Inflammatory macrophage treated with lipopolysaccharide for 4 hours (primary cell): ENCODE measurements at places on chromosomes 5 and 9.

GRCh38 chr9:125613141-125613540 lies 93.9 kb downstream of the MAPKAP1 start:
- no peak for DNase-seq

- DNase-seq = no peak
These were observed 80.7 kb downstream of the DRD1 start for GRCh38 chr5:175363300-175363699.

DNA sequence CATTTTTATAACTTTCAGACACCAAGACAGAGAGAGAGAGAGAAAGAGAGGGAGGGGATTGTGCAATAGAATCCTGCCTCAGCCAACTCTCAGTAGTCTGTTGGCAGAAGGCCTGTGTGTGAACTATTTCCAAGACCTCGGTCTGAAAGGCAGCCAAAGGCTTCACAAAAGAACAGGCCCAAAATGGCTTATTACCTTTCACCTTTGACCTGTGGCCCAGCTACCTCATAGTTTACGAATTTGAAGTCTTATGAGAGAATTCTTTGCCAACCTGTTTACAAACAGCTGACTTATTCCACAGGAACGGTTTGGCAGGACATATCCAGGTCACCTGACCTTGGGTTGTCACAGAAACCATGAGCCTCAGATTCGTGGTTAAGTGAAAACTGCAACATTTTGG lies 48.6 kb downstream of the NR2F1-AS1 start:
- DNase-seq = no peak

DNA sequence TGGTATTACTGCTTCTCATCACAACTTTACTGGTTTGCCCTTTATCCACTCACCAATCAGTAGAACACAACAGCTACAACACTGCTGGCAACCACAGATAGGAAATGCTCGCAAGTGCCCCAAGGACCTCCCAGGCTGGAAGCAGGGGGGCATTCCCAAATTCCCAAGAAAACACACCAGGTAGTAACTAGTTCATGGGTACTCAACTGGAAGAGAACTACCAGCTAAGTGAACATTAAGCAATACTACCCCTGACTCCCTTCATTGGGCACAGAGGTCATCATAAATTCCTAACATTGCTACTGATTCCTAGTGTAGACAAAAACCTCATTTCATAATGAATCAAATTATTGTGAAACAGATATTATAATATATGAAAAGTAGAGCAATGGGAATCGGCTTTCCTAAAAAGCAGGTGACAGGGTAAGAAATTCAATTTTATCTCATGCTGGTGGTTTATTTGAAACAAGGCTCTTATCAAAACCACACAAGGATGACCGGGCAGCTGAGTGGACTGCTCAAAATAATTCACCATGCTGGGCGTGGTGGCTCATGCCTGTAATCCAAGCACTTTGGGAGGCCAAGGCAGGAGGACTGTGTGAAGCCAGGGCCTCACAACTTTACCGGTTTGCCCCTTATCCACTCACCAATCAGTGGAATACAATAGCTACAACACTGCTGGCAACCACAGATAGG lies 81.6 kb downstream of the TLE1 start:
- DNase-seq = no peak

DNA sequence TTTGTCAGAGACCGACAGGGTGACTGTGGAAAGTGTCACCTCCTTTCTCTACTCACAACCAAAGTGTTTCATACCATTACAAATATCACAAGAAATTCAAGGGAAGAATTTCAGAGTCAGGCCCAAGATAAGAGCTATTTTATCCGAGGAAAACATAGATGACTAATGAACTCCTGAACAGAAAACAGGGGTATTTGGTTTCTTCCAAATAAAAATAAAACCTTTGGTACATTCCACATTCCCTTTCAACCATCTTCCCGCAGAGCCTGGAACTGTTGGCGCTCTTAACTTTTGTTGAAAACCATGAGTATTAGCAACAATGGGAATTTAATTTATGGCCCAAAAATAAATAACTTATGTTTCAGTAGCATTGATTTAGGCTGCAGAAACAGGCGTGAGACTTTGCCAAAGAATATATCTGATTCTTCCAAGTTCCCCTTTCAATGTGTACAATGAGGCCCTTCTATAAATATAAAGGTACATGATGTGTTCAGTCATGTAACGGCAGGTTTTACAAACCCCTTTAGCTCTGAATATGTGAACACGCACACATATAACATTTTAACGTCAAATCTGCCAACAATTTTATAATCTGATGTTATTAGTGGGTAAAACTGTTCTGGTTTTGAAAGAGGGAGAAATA lies 69.5 kb downstream of the RETREG1 start:
- no peak for DNase-seq

- peak; percentile 88 for DNase-seq
These were observed at the start of gene TEX48 for GRCh38 chr9:114681594-114682332. Gene TEX48 (minus strand): TSS chr9:114682192. CDS start chr9:114671723, 10,469 bp downstream.

- DNase-seq = no peak
These were observed 214.0 kb downstream of the ENC1 start for GRCh38 chr5:74426506-74426905.

- DNase-seq = peak; percentile 74
These were observed 218.8 kb upstream of the NR4A3 start for GRCh38 chr9:99602854-99603253.

DNA sequence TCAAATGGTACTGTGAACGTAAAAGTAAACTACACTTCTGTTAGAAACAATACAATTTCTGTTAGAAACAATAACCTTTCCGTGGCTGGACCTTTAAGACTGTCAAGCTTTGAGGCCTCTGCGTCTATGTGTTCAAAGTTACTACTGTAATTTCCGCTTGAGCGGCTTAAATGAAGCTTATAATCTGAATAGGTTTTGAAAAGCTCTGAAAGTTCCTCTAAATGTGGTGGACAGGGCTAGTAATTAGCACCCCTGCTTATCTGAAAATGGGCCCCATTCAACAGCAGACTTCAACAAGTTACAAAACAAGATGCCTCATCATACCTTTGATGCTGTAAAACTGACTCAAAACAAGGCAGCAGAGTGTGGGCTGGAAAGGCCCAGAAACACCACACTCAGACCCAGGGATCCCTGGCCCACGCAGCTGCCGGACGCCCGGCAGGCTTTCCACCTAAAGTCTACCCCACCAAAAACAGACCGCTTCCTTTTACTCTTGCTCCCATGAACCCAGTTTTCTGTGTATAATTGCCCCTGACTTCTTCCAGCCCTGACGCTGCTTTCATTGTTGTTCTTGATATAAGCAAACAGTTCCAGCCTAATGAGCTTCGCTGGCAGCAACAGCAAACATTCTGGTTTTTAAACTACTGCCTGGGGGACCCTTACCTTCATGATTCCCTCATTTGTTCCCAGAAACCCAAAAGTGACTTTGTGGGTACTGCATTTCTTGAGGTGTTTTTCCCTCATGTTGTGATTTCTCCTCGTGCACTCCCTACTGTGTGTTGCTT lies 66.7 kb downstream of the TLE1 start:
- no peak for DNase-seq

DNA sequence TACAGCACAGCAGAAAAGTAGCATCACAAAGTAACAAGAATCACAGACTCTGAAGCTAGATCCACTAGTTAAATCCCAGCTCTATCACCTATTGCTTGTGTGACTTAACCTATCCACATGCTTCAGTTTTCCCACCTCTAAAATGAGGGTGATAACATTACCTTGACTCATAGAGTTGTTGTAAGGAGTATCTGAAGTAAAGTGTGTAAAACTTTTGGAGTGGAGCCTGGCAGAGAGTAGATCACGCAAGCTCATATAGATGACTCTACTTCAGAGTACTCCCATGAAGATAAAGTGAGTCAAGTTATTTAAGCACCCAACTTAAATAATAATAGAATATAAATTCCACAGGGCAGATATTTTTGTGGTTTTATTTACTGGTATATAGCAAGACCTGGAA lies 94.5 kb upstream of the FER start:
- DNase-seq = no peak

- no peak for DNase-seq
These were observed 21.0 kb upstream of the C5orf63 start for GRCh38 chr5:127094161-127094814.

DNA sequence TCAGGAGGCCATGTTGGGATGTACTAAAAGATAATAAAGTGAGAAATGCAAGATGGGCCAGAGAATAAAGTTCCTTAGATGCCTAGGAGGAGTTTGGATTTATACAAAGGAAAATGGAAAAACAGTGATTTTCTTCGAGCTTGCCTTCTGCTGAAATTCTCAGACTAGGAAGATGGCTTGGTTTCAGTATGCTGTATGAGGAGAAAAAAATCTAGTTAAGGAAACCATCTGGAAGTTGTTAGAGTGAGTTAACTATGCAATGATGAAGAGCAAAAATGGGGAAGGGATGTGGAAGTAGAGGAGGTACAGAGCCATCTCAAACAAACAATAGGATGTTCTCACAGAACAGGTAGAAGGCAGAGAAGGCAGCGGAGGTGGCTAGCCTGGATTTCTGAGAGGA lies 162.9 kb upstream of the FTMT start:
- DNase-seq = no peak

- DNase-seq = no peak
These were observed 688.0 kb upstream of the SEMA6A start for GRCh38 chr5:117262572-117263131.

GRCh38 chr5:80653502-80653901 lies 950 bp upstream of the MSH3 start:
- DNase-seq = no peak

- DNase-seq = peak; percentile 43
These were observed 94.3 kb downstream of the RPS23 start for GRCh38 chr5:82183828-82184227.

DNA sequence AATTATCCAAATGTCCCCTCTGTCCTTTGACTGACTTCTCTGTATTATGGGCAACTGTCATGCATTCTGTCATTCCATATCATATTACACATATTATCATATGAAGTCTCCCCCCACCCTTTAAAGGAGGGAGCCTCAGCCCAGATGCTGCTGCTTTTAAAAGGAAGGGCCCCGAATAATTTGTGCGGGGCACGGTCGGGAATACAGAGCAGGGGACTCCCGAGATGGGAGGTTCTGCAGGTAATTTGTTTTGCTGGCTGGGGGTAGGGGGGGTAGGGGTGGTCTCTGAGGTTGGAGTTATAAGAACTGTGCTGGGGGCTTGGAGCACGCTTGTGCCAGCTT lies 10.1 kb upstream of the LHX2 start:
- DNase-seq = no peak

GRCh38 chr9:104786293-104786692 lies 22.4 kb downstream of the NIPSNAP3B start:
- no peak for DNase-seq

DNA sequence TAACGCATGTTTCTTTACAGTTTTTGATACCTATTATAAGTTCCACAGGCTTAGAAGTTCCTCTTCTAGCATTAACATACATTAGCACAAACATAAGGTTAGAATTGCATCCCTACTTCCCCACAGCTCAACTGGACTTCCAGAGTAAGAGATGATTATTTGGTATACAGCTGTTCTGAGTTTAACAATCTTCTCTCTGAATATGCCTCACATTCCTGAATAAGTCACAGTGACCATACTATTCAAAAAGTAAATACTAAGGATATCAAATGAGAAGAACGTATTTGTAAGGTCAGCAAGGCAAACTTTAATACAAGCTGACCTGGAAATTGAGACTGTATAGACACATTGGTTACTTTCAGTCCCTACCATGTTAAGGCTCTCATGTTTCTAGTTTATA lies 21.3 kb downstream of the NR6A1 start:
- no peak for DNase-seq

GRCh38 chr5:122014236-122014935 lies 52.6 kb downstream of the SRFBP1 start:
- DNase-seq = no peak

DNA sequence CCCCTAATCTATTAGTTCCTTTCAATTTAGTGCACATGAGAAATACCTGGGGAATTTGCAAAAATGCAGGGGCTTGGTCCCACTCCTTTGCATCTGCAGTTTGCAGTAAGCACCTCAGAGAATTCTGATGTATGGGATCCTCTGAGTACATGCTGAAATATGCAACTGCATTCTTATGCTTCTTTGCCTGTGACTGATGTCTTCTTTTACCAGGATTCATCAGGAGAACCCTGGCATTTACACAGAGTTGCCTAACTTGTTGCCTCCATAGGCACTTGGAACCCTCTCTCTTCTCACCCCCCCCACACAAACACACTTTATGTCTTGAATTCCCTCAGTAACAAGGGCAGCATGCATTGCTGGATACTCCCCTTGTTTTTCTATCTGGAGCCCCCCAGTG lies 173.1 kb downstream of the KDM4C start:
- DNase-seq = no peak

DNA sequence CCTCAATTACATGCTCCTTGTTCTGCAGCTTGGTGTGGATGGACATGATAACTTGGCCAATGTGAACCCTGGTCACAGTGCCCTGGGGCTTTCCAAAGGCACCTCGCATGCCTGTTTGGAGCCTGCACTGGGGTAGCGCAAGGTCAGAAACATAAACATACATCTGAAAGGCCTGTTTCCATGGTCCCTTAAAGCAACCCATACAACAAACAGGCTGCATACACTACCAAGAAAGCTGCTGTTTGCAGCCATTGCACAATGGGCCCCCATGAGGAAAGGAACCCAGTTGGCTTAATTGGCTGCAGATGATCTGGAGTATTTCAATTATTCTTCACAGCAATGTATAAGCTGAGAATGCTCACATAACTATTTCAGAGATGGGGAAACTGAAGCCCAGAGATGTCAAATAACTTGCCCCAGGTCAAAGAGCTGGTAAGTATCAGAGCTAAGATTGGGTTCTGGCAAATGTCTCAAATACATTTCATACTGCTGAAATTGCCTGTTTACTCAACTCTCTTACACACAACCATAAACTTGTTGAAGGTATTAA lies 233.9 kb downstream of the ASTN2 start:
- no peak for DNase-seq

- no peak for DNase-seq
These were observed 32.3 kb upstream of the LPCAT1 start for GRCh38 chr5:1555808-1556731.

DNA sequence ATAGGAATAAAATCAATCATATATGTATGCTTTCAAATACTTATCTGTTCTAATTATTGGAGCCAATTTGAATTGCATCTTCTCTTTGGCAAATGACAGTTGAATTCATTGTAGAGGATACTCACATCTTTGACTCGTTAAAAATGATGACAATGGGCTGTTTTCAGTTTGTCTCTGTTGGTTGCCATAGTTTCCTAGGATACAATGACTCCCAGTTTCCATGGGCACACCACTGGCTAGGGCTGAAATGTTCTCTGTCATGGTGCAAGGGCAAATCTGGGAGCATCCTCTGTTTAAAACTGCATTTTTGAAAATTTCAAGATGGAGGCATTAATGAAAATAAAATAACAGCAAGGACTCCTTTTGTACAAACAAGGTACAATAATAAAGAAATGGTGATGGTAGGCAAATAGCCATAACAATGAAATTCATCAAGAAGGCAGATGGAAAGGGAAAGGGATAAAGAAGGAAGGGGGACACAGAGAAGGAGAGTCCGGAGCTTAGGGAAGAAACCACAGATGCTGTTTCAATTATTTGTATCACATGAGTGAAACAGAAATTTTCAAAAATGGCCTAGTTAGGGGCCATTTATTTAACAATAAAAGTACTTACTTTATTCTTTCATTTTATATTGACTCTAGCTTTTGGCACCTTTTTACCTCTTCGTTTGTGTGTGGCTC lies 378.8 kb upstream of the SEMA6A start:
- no peak for DNase-seq

GRCh38 chr5:9544056-9544455 lies 1.8 kb downstream of the SEMA5A start:
- DNase-seq = no peak
